ENCODE measurements at places on chromosomes 12 and 14. TPM values are rescaled to one million over a fixed set of nuclear protein-coding genes. Genes with fewer than 3 reads are reported as not detected.

- no peaks in the 10 kb centered on the region for H3K36me3 ChIP-seq
- H3K27me3 ChIP-seq = no peaks in the 10 kb centered on the region
- H3K4me3 ChIP-seq = no peak overlapping the region
Observed at GRCh38 chr12:43824207-43824775, 11.6 kb upstream of the TMEM117 start.

DNA sequence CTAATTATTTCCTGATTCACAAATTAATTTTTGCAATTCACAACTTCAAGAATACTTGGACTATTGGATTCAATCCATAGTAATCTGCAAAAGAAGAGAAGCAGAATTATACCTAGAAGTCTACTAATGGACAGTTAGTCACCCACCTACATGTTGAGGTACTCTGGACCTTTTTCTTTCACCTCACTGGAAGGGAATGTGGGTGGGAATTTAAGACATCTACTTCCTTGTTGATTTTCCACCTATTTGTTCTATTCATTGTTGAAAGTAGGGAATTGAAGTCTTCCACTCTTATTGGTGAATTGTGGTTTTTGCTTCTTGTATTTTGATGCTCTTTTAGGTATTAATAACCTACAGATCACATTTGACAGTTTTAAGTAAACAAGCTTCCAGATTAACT is 11.0 kb downstream of the RESF1 start:
- H3K4me3 ChIP-seq = no peak overlapping the region
- no peak overlapping the region for H3K27ac ChIP-seq
- peaks cover 13% of the 10 kb centered on the region for H3K4me1 ChIP-seq
- peaks cover 5% of the 10 kb centered on the region for H3K36me3 ChIP-seq
- DNase-seq = no peak

- H3K36me3 ChIP-seq = no peaks in the 10 kb centered on the region
- no peaks in the 10 kb centered on the region for H3K27me3 ChIP-seq
- H3K4me3 ChIP-seq = no peak overlapping the region
- no peaks in the 10 kb centered on the region for H3K4me1 ChIP-seq
Observed at GRCh38 chr14:94885481-94886155, 115.7 kb upstream of the GSC start.

Gene SLC38A4
- 2.5 TPM for total RNA-seq

- no peak for DNase-seq
- H3K36me3 ChIP-seq = no peaks in the 10 kb centered on the region
- H3K27ac ChIP-seq = no peak overlapping the region
- H3K4me3 ChIP-seq = no peak overlapping the region
- H3K4me1 ChIP-seq = no peaks in the 10 kb centered on the region
Observed at GRCh38 chr12:127165567-127166392, 1101.2 kb upstream of the TMEM132C start.

DNA sequence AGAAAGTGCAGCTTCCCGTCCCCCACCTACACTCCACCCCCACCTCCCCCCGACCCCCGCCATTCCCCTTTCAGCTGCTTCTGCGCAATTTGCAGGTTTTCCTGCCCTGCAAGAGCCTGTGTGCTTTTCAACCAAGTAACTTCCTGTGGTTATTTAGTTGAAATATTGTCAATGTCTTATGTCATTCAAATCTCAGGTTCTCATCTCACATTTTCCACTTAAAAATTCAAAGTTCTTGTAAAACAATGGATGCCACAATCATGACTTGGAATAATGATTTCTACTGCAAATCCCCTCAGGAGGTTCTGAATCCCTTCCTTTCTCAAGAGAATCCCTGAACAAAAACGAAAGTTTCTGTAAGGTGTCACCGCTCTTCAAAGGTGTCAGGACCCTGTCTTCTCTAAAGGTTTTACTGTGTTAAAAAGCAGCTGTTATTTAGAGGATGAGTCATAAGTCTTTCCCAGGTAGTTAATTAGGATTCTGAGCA is 31.6 kb downstream of the WBP11 start:
- DNase-seq = no peak
- peaks cover 9% of the 10 kb centered on the region for H3K4me1 ChIP-seq
- peak overlapping the region; percentile 95 for H3K4me3 ChIP-seq
- H3K27me3 ChIP-seq = no peaks in the 10 kb centered on the region
- peak overlapping the region; percentile 97 for H3K27ac ChIP-seq

Gene KNTC1
- 53.9 TPM for total RNA-seq

- H3K27ac ChIP-seq = no peak overlapping the region
- no peaks in the 10 kb centered on the region for H3K36me3 ChIP-seq
- DNase-seq = no peak
- no peaks in the 10 kb centered on the region for H3K27me3 ChIP-seq
Observed at GRCh38 chr14:71752111-71752738, 180.0 kb upstream of the RGS6 start.

DNA sequence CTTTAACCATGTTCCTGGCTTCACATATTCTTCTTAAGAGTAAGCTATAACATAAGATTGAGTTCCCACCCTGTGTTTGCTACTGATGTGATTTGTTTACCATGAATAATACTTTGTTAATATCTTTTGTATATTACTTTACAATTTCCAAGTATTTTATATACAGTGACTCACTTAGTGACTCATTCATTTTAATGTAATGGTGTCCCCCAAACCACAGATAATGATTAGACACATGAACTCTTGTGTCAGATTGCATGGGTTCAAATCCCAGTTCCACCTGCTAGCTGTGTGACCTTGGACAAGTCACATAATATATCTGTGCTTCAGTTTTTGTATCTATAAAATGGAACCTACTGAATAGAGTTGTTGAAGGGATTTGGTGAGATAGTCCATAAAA is 76.1 kb downstream of the MYF5 start:
- no peaks in the 10 kb centered on the region for H3K27me3 ChIP-seq
- no peak for DNase-seq
- no peak overlapping the region for H3K27ac ChIP-seq
- no peaks in the 10 kb centered on the region for H3K4me1 ChIP-seq

DNA sequence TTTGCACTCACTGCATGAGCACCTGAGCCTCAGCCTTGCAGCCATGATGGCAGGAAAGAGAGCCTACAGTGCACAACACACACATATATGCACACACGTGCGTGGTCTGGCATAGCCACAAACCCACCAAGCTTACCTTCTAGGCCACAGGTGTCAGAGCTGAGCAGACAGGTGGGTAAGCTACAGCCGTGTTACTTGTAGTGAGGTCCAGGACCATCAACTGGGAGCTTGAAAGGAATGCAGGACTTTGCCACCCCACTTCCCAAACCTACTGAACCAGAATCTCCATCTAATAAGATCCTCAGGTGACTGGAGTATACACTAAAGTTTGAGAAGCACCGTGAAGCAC is 2.7 kb downstream of the ASIC1 start:
- H3K27ac ChIP-seq = no peak overlapping the region
- H3K4me3 ChIP-seq = no peak overlapping the region
- peaks cover 13% of the 10 kb centered on the region for H3K4me1 ChIP-seq
- H3K36me3 ChIP-seq = no peaks in the 10 kb centered on the region

DNA sequence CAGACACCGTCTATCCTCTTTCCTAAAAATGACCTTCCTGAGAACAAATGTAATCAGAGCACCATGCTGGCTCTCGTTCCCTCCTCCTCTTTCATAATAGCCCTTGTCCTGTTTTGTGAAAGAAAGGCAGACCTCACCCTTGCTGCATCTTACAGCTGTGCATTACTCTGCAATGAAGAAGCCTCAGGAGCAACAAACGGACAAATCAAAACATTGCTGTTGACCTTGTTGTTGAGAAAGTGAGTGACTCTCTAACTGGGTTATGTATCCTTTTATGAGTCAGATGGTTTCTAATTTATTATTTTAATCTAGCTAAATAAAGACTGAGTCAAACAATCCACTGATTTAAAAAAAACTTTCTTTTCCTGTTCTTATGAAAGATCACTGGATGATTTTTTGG is 180.9 kb downstream of the RPS29 start:
- H3K27ac ChIP-seq = no peak overlapping the region
- no peak overlapping the region for H3K4me3 ChIP-seq
- DNase-seq = no peak
- no peaks in the 10 kb centered on the region for H3K4me1 ChIP-seq
- H3K27me3 ChIP-seq = no peaks in the 10 kb centered on the region
- H3K36me3 ChIP-seq = no peaks in the 10 kb centered on the region

- no peaks in the 10 kb centered on the region for H3K36me3 ChIP-seq
- no peak for DNase-seq
- H3K27ac ChIP-seq = peak overlapping the region; percentile 94
- H3K27me3 ChIP-seq = no peaks in the 10 kb centered on the region
- H3K4me1 ChIP-seq = peaks cover 30% of the 10 kb centered on the region
- H3K4me3 ChIP-seq = peak overlapping the region; percentile 98
Observed at GRCh38 chr12:62604373-62604772, 137.7 kb downstream of the MON2 start.

- H3K27ac ChIP-seq = no peak overlapping the region
- no peaks in the 10 kb centered on the region for H3K36me3 ChIP-seq
- no peaks in the 10 kb centered on the region for H3K27me3 ChIP-seq
- DNase-seq = no peak
Observed at GRCh38 chr14:101155575-101155974, 252.1 kb upstream of the RTL1 start.

Gene SLCO1B1
- total RNA-seq = not detected

Gene TAS2R10
- 0.23 TPM for total RNA-seq

DNA sequence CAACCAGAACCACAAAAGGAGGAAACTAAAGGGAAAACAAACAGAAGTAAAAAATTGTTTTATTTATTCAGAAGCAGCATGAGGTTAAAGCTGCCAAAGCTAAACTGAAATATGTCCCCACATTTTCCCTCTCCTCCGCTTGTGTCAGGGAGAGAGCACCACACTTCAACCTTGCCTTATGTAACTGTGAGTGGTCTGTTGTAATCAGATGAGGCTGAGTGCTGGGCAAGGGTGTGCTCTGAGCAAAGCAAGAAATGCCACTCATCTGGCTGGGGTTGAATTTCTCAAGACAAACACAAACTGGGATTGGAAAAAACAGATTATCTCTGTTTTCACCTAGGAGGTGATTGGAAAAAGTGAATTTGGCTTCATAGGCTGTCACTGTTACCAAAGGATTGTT is 12.2 kb downstream of the CAPZA3 start:
- DNase-seq = no peak
- no peaks in the 10 kb centered on the region for H3K27me3 ChIP-seq
- no peak overlapping the region for H3K27ac ChIP-seq

Gene SLC25A47
- not detected for total RNA-seq

- no peak overlapping the region for H3K27ac ChIP-seq
- DNase-seq = peak; percentile 7
- no peaks in the 10 kb centered on the region for H3K36me3 ChIP-seq
Observed at GRCh38 chr14:90301668-90302090, 30.1 kb downstream of the NRDE2 start.

Gene FGD6
- total RNA-seq = 28.3 TPM

- no peak for DNase-seq
- H3K4me1 ChIP-seq = peaks cover 4% of the 10 kb centered on the region
- H3K27me3 ChIP-seq = no peaks in the 10 kb centered on the region
- no peak overlapping the region for H3K27ac ChIP-seq
- H3K36me3 ChIP-seq = peaks cover 8% of the 10 kb centered on the region
Observed at GRCh38 chr12:53290661-53291060, 4.7 kb upstream of the PFDN5 start.

DNA sequence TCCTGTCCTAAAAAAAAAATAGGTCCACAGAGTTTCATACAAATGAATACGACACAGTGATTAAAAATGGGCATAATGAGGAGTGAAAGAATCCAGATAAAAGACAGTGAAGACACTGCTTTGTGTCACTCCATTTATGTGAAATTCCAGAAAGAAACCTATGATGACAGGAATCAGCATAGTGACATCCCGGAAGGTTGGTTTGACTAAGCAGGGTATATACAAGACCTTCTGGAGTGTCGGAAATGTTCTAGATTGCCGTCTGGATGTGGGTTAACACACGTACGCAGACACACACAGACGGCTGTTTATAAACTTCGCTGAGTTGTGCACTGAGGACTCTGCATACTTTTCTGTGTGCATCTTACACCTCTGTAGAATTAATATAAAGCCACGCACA is 13.2 kb upstream of the CACNA2D4 start:
- no peaks in the 10 kb centered on the region for H3K27me3 ChIP-seq
- H3K4me3 ChIP-seq = no peak overlapping the region
- no peaks in the 10 kb centered on the region for H3K36me3 ChIP-seq
- DNase-seq = no peak

GRCh38 chr12:505221-505620 is 45.5 kb downstream of the B4GALNT3 start:
- H3K27me3 ChIP-seq = no peaks in the 10 kb centered on the region
- no peak for DNase-seq
- no peak overlapping the region for H3K27ac ChIP-seq
- no peak overlapping the region for H3K4me3 ChIP-seq

- H3K27ac ChIP-seq = no peak overlapping the region
- H3K4me3 ChIP-seq = no peak overlapping the region
- no peaks in the 10 kb centered on the region for H3K36me3 ChIP-seq
- no peaks in the 10 kb centered on the region for H3K27me3 ChIP-seq
- DNase-seq = no peak
Observed at GRCh38 chr12:11144297-11144696, 9.9 kb upstream of the TAS2R30 start.

Gene RACGAP1
- 147 TPM for total RNA-seq

DNA sequence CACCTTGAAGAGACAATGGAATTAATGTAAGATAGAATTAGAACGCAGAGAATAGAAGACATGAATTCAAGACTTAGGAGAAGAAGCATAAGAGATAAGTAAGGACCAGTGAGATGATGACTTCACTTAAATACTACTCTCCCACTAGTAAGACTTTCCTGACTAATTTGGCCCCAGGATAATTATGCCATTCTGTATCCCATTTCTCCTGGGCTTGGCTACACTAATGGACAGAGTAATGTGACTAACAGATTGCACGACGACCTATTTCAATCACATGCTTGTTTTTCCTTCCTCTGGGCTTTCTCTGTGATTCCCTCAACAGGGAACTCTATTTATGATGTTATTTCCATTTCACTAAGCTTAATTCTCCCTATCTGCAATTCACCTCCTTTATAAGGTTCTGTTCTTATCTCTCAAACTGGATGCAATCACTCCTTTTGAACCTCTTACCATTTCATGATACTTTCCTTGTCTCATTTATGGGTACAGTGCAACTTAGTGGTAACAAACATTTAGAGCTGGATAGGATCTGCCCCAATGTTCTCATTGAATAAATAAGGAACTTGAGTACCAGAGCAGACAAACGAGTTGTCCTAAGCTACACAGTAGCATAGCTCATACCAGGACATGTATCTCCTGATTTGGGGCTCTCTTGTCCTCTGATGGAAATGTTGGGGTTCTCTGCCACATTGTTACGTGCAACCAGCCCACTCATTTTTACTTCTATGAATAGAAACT is 102.7 kb downstream of the BTG1 start:
- no peaks in the 10 kb centered on the region for H3K4me1 ChIP-seq
- no peak overlapping the region for H3K4me3 ChIP-seq
- no peaks in the 10 kb centered on the region for H3K36me3 ChIP-seq
- H3K27ac ChIP-seq = no peak overlapping the region
- H3K27me3 ChIP-seq = no peaks in the 10 kb centered on the region

- H3K27me3 ChIP-seq = no peaks in the 10 kb centered on the region
- no peaks in the 10 kb centered on the region for H3K36me3 ChIP-seq
- no peak overlapping the region for H3K27ac ChIP-seq
Observed at GRCh38 chr12:67621112-67621511, 27.4 kb upstream of the DYRK2 start.

Measured in Panc1 (cell line).